ENCODE measurements at places on chromosomes 6 and 20. TPM values are rescaled to one million over a fixed set of nuclear protein-coding genes. Genes with fewer than 3 reads are reported as not detected.

DNA sequence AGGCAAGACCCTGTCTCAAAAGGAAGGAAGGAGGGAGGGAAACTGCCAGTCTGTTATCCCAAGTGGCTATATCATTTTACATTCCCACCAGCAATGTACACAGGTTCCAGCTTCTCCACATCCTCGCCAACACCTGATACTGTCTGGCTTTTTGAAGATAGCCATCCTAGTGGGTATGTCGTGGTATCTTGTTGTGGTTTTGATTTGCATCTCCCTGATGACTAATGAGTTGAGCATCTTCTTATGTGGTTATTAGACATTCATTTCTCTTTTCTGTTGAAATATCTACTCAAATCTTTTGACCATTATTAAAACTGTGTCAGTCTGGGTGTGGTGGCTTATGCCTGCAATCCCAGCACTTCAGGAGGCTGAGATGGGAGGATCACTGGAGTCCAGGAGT lies 47.9 kb upstream of the ARID1B start:
- no peak for DNase-seq

GRCh38 chr20:4014031-4014474 lies 1.3 kb downstream of the RNF24 start:
- DNase-seq = peak; percentile 68

DNA sequence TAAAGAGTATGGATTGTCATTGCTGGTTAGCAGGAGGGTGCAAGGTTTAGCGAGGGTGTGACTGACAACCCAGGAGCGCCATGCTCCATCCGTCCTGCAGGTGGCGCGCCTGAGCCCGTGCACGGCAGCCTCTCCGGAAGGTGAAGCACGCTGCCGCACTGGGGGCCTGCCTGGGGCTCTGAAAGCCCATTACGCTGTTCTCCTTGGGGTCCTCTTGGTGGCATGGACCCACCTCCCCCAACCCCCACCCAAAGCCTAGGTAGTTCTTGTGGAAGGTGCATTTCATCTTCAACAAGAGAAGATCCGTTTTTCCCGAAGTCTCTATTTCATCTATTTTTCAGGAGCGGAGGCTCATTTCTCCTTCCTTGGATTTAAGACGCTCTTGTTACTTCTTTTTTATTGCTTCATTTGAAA lies 197.4 kb upstream of the KCNG1 start:
- peak; percentile 51 for DNase-seq

DNA sequence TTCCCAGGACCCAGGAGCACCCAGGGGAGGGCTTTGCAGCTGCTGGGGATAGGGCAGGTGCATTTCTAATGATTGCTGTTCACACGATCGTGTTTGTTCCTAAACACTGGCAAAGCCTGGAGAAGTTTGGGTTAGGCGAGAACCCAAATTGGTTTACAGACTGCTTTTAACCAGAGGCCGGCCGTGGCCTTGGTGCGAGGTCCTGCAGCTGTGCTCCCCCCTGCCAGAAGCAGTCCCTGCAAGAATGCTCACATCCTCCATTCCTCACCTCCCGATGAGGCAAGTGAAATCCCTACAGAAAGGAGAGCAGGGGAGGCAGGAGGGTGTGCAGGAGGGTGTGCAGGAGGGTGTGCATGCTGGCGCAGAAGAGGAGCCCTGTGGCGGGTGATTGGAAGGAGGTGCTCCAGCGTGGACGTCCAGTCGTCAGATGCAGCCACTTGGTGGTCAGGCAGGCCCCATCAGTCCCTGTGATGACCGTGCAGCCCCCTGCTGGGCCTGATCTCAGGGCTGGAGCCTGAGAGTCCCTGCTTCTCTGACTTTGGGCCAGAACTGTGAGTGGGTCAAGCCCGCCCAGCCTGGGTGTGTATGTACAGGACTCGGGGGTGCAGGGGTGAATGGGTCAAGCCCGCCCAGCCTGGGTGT lies 55.7 kb upstream of the FRMD1 start:
- no peak for DNase-seq

- no peak for DNase-seq
These were observed 133.8 kb downstream of the VEGFA start for GRCh38 chr6:43903739-43904290.

GRCh38 chr6:37122861-37123260 lies 47.1 kb upstream of the PIM1 start:
- no peak for DNase-seq

DNA sequence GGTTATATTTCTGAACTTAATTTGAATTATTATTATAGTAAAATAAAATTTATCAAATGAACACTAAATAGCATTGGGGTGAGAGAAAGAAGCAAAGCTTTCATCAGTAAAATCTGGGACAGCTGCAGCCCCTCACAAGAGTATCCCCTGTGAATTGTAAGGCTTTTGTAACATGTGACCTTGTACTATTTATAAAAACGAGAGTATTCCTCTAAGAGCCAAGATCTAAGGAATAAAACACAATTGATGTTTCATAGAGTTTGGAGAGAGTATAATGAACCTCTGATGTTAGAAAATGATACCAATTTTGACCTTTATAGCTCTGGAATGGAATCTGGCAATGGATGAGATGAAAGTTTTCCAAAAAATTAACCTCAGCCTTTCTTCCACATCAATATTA lies 617.2 kb upstream of the ID4 start:
- DNase-seq = no peak

GRCh38 chr6:6560909-6561308 lies 27.6 kb upstream of the LY86 start:
- no peak for DNase-seq

The OPN5 gene
- total RNA-seq = not detected

The SKIC2 gene
- 65.1 TPM for total RNA-seq

The SEL1L2 gene
- total RNA-seq = not detected

The PLAGL1 gene
- total RNA-seq = 45.3 TPM

The ZSWIM3 gene
- 8.3 TPM for total RNA-seq

The IRAK1BP1 gene
- 2.9 TPM for total RNA-seq

The HLA-DRB1 gene
- total RNA-seq = 7.9 TPM
